Hematopoietic multipotent progenitor cell (in vitro differentiated cells): ENCODE measurements at places on chromosomes 5 and 9.

GRCh38 chr9:33449715-33450114, 2.3 kb upstream of the AQP3 start:
- DNase-seq: no peak

DNA sequence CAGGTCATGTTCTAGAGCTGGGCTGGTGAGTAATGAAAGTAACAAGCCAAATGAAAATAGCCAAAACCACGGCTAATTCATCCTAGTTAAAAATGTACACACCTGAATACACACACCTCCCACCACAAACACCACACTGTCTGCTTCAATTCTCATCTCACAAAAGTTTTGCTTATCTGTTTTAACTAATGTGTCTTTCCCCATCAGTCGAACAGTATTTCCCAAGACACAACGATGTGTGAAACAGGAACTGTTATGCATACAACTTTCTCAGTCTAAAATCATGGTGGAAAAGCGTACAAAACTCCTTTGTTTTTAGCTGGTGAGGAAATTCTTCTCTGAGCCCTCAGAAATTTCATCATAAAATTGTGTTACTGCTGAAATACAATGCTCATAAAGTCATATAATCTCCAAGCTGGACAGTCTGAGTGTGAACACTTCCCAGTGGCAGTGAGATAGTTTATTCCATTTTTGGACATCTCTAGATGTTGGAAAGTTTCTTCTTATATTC, 242.4 kb downstream of the EFNA5 start:
- no peak for DNase-seq

GRCh38 chr9:103444176-103444575, 449.0 kb downstream of the CYLC2 start:
- no peak for DNase-seq

DNA sequence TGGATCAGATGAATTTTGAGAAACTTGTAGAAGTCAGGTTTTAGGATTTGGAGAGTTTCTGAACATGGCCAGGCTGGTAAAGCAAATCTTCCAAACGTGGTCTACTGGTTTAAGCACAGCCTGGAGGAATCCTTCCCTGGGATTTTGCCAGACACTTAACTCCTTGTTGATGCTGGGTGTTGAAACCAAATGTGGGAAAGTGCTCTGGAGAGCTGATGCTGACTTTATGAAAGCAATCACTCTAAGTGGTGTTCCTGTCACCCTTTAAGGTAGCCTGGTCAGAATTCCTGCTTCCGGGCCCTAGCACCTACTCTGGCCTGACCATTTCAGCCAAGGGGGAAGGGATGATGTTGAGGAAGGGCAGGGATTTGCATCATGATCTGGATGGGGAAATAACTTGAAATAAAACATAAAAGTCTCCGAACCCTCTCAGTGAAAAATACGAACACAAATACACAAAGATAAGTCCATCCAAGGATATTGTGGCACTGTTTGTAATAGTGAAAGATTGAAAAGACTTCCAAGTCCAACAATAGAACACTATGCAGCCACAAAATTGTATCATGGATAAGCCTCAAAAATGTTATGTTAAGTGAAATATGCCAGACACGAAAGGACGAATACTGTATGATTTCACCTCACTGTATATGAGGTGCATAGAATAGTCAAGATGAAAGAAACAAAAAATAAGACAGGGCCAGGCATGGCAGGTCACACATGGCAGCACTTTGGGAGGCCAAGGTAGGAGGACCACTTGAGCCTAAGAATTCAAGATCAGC, 57.7 kb downstream of the PDE6A start:
- no peak for DNase-seq

DNA sequence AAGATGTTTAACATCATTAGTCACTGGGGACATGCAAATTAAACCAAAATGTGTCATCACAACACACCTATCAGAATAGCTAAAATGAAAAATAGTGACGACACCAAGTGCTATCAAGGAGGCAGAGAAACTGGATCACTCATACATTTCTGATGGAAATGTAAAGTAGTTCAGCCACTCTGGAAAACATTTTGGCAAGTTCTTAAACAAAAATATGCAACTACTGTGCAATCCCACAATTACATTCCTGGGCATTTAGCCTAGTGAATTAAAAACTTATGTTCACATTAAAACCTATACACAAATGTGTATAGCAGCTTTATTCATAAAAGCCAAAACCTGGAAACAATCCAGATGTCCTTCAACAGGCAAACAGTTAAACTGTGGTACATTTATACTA, 53.1 kb downstream of the SVEP1 start:
- no peak for DNase-seq

- no peak for DNase-seq
Observed at GRCh38 chr5:17910318-17910717, 276.1 kb downstream of the TAF11L14 start.

DNA sequence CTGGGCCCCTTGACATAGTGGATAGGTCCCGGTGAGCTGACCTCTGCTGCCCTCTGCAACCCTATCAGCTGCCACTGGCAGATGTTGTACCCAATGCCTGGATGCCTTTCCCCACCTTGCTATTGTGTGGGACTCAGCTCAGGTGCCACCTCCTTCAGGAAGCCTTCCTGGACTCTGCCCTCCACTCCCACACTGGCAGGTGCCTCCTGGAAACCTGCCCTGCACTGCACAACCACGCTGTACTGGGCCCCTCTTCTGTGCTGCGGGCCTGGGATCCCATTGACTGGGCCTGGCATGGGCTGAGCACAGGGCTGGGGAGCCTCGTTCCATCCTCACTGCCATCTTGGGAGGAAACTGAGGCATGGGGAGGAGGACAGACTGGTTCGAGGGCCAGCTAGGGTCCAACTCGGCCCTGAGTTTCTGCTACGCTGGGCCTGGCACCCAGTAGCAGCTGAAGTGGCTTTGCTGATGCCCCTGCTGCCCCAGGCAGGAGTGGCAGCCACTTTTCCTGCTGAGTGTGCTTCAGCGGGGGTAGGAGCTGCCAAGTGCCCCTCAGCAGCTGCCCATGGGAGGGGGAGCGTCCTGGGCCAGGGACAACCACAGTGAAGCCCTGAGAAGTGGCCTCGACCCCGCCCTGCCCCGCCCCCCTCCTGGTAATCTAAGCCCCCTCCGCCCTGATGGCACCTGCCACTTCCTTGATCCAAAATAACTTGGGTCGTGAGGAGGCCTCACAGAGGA, 1.3 kb downstream of the AK1 start:
- no peak for DNase-seq

- DNase-seq: no peak
Observed at GRCh38 chr9:111375817-111376564, 46.0 kb upstream of the OR2K2 start.

- DNase-seq: no peak
Observed at GRCh38 chr5:90563108-90563507, 4.5 kb downstream of the ADGRV1 start.

- DNase-seq: no peak
Observed at GRCh38 chr9:88187631-88188030, 49.4 kb upstream of the SPATA31C2 start.

DNA sequence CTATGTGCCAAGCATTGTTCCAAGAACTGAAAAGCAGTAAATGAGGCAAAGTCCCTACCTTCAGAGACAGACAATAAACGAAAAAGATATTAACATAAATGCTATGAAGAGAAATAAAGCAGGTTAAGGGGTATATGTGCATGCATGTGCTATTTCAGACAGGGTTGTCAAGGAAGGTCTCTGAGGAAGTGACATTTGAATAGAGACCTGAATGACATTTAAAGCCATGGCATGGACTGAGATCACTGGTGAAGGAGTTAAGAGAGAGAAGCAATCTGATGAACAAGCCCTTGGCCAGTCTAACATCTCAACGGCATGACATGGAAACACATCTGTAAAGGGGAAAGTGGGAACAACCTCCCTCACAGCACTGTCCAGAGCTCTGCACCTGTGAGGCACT, 14.5 kb downstream of the FBXO10 start:
- no peak for DNase-seq

DNA sequence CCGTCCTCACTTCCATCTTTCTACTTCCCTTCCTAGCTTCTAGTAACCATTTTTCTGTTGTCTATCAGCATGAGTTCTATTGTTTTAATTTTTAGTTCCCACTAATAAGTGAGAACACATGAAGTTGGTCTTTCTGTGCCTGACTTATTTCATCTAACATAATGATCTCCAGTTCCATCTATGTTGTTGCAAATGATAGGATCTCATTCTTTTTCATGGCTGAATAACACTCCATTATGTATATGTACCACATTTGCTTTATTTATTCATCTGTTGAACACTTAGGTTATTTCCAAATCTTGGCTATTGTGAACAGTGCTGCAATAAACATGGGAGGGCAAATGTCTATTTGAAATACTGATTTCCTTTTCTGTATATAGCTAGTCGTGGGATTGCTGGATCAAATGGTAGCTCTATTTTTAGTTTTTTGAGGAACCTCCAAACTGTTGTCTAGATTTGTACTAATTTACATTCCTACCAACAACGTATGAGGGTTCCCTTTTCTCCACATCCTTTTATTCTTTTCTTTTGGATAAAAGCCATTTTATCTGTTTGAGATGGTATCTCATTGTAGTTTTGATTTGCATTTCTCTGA, 50.3 kb downstream of the NSD1 start:
- DNase-seq: no peak

DNA sequence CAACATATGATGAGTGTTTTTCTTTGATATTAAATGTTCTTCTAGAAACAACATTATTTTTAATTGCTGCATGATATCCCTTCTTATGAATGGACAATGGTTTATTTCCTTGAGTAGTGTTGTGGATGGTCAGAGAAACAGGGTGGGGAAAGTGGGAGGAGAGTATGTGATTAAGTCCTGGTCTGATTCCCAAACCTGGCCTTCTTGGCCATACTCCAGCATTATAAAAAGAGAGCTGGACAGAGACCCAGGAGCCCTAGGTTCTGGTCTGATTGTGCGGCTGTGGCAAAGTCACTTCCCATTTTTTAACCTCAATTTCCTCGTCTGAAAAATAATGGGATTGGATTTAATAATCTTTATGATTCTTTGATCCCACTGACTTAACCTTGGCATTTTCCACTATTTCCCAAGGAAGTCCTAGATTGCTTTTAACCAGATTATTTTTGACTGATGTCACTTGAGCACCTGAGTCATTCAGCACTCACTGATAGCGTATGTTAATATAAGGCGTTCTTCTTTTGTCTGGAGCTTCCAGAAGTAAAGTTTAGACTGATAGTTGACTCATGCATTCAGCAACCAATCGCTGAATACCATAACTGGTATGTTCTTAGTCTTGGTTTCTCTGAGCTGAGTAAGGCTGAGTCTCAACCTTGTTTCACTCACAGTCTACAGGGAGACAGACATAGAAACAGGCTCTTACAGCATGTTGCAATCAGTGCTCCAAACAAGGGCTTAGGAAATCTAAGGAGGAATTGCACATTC, 26.2 kb downstream of the OSMR start:
- DNase-seq: no peak

DNA sequence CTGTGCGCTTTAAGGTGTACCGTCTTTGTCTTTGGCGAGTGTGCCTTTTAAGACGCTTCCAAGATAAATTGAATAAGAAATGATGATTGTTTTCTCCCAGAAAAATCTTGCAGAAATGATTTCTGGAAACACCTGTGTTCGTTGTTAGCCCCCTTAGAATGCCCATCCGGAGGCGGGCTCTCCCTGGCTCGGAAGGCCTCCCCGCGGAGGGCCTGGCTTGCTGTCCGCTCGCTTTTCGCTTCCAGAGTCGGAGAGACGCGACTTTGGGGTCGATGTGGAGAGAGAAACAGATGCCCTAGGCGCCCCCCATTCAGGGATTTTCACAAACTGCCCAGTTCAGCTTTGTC, 23.9 kb downstream of the LECT2 start:
- no peak for DNase-seq

- DNase-seq: no peak
Observed at GRCh38 chr5:150347003-150347402, 10.5 kb upstream of the TCOF1 start.

- no peak for DNase-seq
Observed at GRCh38 chr9:135332979-135333748, 146.4 kb upstream of the PPP1R26 start.

DNA sequence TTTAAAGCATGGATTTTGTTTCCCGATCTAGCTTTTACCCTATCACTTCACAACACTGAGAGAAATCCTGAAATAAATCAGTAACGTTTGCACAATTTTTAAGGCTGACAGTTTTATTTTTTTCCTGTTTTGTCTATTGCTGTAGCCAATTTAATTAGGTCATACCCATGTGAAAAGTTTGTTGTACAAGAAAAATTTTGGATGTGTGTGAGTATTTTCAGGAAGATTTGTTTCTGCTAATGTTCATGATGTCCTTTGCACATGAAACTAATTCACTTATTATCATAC, 237.8 kb downstream of the ARRDC3 start:
- no peak for DNase-seq

DNA sequence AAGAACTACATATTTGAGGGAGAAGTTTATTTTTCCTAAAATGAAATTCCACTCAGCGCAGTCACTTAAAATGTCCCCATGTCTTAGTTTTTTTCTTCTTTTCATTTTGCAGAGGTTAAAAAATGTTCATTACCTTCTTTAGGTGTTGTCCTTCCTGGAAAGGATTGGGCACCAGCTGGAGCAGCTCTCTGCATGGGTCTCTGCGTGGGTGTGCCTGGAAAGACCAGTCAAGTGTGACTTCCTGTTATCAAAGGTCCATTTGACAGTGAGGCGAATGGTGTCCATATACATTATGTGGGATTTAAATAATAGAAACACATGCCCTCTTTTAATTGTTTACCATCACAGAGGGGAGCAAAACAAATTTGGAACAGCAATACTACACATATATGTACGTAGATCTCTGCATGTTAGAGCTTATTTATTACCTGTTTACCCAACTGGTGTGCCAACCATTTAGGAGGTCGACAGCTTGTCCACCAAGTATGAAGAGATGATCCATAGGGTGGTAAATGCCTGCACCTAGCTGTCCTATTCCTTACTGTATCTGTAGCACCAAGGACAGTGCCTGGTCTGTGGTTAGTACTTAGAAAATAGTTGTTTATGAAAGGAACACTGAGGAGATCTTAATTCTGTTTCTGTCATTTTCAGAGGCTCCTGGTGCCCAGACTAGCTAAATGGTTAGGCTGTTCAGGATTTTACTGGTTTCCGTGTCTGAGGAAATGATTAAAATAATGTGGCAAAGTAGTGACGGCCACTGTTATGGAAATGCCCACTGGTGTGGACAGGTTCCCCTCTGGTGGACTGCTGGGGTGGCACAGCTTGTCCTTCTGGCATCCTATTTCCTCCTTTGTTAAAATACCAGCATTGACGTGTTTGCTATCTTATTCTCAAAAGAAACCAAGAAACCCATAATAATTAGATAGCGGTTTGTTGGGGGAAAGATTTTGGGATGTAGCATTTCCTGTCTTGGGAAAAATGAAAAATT, 200.4 kb downstream of the MAST4 start:
- no peak for DNase-seq

GRCh38 chr9:108033976-108034964, 544.7 kb upstream of the KLF4 start:
- DNase-seq: no peak
